ENCODE measurements at places on chromosomes 11 and 22.

GRCh38 chr22:21094911-21095772, 49.4 kb downstream of the LRRC74B start:
- DNase-seq: no peak

- no peak for DNase-seq
These were observed 77.5 kb downstream of the BLID start for GRCh38 chr11:122038543-122038942.

DNA sequence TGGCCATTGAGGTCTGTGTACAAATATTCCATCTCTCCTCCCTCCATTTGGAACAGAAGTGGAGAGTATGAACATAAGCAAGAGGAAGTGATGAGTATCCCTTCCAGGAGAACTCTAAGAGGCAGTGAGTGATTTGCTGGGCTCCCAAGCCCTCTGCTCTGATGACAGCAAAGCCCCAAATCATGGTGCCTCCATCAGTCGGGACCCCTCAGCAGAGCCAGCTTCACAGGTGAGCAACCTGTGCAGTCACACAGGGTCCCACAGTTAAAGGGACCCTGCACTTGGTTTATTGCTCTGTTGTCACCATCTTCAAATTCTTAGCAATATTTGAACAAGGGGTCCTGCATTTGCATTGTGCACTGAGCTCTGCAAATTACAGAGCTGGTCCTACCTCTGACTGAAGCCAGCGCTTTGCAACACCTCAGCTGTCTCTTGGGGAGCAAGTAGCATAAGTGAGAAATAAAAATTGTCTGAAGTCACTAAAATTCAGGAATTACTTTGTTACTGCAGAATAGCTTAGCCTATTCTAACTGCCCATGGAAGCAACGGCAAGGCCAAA, 466.4 kb downstream of the MN1 start:
- DNase-seq: no peak

- no peak for DNase-seq
These were observed 18.4 kb downstream of the RTL6 start for GRCh38 chr22:44479662-44480061.

- DNase-seq: no peak
These were observed 857.2 kb upstream of the TENM4 start for GRCh38 chr11:80297858-80298632.

- no peak for DNase-seq
These were observed 56.3 kb upstream of the PHOX2A start for GRCh38 chr11:72300268-72300667.

DNA sequence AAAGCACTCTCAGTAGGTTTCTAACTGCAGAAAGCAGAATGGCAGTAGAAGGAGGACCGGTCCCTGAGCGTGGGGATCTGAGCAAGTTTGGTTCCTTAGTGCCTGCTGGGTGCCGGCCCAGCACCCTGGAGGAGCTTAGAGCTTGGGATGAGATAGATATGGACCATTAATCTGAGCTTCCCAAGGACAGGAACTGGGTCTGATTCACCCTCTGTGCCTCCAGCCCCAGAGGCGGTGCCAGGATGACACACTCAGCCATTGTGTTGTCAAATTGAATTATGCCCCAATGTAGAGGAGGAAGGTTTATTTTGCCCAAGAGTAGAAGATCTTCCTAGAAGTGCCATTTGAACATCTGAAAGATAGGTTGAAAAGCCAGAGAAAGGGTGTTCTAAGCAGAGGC, 4.3 kb downstream of the ZC3H7B start:
- no peak for DNase-seq

DNA sequence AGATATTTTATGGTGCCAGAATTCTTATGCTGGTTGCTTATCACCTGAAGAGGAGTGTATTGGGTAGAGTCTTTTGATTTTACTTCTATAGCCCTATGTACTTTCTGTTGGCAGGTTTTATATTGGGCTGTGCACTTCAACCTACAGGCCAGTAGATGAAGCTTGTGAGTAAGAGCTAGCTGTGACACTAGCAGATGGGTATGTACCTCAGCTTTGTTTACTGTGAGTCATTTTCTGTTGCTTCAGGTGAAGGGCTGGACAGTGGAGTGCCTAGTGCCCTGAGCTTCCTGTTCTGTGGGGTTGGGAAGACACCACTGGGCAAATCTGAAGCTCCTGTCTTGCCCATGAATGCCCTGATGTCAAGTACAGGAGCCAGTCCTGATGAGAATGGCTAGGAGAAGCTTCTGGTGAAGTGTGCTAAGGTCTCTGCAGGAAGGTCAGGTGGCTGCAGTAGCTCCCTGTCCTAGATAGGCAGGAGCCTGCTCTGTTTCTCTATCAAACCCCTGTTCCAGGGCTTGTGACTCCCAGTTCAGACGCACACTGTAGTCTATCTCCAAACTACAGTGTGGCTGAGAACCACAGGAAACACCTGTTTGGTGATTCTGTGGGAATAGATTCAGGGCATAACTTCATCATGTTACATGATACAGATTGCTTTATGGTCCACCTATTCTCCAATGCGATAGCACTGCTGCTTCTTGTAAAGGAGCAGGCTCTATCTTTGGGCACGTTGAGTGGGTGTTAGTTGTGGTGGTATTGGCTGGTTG, 755.7 kb downstream of the KCNA4 start:
- no peak for DNase-seq

DNA sequence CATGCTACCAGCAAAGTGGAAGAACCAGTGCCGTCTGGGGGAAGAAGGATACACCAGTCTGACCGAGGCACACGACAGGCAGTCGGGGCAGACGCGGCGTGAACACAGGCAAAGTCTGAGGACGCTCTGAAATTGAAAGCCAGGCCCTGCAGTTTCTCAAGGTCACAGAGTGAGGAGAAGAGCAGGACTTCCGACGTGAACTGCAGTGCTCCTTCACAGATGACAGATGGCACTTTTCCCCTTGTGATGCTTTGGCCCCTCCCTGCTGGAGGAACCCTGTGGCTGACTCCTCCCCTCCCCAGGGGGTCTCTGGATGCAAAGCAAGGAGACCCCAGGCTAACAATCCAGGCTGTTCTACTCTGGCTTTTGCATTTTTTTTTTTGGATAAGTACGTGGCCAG, 19.6 kb upstream of the JAM3 start:
- no peak for DNase-seq

All from inflammatory macrophage treated with lipopolysaccharide for 1 hour (primary cell).